ENCODE measurements at places on chromosomes 5 and 9.

- no peak for DNase-seq
Observed at GRCh38 chr5:135218486-135218755, 180.6 kb downstream of the MACROH2A1 start.

GRCh38 chr9:134991808-134992754 lies 74.4 kb upstream of the FCN1 start:
- no peak for DNase-seq

DNA sequence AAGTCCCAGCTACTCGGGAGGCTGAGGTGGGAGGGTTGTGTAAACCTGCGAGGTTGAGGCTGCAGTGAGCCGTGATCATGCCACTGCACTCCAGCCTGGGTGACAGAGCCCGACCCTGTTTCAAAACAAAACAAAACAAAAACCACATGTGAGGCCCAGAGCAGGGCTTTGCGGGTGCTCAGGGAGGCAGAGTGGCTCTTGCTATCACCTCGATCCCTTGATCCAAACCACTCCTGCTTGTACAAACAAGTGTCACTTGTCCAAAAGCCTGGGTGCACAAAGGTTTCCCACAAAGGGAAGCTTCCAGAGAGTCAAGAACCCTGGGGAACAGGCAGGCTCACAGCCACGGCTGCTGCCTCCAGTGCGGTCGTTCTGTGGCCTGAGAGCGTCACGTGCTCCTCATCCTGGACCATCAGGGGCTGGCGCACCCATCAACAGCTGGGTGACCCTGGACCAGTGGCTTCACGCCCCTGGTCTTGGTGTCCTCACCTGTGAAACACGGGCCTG lies 162.7 kb downstream of the C9orf50 start:
- no peak for DNase-seq

GRCh38 chr9:92350740-92351133 lies 25.0 kb downstream of the CENPP start:
- no peak for DNase-seq

GRCh38 chr9:24708814-24709213 lies 163.1 kb upstream of the IZUMO3 start:
- DNase-seq, result no peak

DNA sequence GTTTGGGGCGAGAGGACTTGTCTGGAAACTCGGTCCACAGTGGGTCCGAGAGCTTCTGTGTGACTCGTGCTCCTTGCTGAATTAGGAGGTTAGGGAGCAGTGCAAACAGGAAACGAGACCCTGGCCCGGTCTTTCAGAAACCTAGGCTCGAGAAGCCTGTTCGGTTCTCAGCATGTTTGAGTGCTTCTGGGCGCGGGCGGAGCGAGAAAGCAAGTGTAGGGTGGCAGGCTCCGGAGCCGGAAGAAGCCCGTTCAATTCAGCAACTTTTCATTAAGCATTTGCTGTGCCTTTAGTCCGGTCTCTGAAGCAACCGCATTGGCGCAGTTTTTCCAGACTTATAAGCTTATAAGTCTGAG lies 547 bp downstream of the CLTA start:
- DNase-seq, result peak; percentile 20

DNA sequence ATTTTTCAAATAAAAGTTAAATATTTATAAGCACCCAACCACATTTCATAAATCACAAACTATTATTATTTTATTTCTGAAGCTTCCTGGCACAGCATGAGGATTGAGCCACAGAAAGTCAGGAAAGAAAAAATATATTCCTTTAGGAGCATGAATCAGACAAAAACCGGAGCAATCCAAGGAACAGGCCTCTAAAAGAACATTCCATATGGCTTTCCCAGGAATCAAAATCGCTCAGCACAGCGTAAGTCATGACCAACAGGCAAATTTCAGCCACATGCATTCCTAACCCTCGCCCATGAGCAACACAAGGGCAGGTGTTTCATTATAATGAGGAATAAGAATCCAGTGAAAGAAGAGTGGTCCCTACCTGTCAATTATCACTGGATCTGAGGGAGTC lies 26.7 kb downstream of the EBF1 start:
- no peak for DNase-seq

- peak; percentile 18 for DNase-seq
Observed at GRCh38 chr9:78311886-78312524, 15.1 kb downstream of the PSAT1 start.

GRCh38 chr9:138014563-138014945 lies 137.0 kb downstream of the CACNA1B start:
- no peak for DNase-seq

DNA sequence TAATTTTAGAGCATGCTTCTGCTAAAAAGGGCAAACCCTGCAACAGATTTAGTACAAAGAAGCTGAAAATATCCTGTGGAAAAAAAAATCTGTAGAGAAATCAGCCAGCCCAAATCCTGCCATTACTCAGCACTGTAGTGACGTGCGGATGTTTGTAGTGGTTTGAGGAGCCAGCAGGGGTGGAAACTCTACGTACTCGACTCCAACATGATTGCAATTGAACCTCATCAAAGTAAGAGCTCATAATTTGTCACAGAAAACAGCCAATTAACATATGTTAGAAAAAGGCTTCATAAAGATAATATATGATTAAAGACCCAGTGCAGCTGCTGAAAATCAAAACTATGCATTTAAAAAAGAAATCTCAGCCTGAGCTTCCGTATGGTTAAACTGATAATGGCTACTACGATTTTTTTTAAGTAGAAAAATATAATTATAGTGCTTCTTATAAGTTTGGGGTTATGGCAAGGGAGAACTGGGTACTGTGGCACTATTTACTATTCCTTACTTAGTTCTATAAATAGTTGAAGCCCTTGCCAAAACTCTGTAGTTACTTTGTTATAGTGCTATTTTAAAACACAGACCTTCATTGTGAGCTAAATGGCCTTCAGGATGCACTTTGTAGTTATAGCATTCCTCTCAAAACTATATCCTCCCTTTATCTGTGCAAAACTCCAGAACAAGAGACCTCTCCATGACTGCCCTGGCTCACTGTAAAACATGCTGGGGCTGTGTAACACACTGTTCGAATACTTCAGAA lies 49.4 kb downstream of the MEF2C start:
- DNase-seq, result no peak

GRCh38 chr9:13896047-13896446 lies 417.9 kb downstream of the NFIB start:
- no peak for DNase-seq

DNA sequence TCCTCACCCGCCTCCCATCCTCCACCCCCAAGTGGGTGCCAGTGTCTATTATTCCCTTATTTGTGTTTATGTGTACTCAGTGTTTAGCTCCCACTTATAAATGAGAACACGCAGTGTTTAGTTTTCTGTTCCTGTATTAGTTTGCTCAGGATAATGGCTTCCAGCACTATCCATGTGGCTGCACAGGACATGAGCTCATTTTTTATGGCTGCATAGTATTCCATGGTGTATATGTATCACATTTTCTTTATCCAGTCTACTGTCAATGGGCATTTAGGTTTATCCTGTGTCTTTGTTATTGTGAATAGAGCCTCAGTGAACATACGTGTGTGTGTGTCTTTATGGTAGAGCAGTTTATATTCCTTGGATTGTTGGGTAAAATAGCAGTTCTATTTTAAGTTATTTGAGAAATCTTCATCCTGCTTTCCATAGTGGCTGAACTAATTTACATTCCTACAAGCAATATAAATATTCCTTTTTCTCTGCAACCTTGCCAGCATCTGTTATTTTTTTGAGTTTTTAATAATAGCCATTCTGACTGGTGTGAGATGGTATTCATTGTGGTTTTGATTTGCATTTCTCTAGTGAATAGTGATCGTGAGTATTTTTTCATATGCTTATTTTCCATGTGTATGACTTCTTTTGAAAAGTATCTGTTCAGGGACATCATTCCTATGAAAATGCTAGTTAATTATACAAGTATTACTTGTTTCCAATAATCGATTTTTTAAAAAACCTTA lies 164.0 kb upstream of the CCDC152 start:
- DNase-seq, result no peak

DNA sequence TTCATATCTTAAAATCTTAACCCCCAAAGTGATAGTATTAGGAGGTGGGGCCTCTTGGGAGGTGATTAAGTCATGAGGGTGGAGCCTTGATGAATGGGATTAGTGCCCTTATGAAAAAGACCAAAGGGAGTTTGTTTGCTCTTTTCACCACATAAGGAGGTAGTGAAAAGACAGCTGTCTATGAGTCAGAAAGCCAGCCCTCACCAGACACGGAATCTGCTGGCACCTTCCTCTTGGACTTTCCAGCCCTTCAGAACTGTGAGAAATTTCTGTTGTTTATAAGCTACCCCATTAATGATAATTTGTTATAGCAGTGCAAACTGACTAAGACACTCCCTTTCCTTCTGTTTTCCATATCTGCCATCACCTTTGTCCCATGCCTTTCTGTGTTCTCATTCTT lies 20.8 kb downstream of the IFNB1 start:
- no peak for DNase-seq

DNA sequence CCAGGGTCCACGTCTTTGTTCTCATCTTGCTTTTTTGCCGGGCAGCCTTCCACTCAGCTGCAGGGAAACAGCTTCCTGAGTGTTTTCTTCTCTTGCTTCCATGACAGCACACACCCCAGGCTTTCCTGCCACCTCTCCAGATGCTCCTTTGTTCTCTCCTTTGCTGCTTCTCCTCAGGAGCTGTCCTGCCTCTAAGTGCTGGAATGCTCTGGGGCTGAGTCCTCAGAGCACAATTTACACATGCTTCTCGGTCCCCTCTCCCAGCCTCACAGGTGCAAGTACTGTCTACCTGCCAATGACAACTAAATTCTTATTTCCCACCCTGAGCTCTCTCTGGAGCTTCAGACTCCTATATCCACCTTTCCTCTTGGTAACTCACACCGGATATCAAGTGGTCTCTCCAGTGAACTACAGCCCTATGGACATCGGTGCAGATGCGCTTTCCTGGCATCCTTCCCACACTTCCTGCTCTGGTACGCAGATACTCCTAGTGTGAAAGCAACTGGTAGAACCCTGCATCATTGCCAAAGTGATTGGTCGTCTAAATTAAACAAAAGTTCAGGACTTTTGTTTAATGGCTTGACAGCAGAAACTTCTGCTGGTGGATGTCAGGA lies 13.4 kb upstream of the ACSL6 start:
- DNase-seq, result peak; percentile 60

GRCh38 chr5:93371893-93372292 lies 209.1 kb downstream of the NR2F1-AS1 start:
- DNase-seq, result no peak

DNA sequence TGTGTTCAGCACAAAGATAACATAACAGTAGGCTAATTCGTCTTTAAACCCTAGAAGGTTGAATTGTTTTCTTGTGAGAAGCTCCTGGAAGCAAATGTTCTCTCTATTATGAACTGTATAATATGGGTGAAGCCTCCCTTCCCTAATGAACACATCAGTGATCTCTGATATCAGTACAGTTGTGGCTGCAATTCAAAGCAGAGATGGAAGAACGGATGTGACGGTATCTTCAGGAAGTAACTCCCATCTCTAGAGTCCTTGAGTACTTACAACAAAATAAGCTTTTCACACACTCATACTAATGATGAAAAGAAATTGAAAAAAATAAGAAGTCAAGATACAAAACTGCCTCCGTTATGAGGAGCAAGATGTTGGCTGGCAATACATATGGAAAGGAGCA lies 4.5 kb downstream of the HCN1 start:
- DNase-seq, result no peak

DNA sequence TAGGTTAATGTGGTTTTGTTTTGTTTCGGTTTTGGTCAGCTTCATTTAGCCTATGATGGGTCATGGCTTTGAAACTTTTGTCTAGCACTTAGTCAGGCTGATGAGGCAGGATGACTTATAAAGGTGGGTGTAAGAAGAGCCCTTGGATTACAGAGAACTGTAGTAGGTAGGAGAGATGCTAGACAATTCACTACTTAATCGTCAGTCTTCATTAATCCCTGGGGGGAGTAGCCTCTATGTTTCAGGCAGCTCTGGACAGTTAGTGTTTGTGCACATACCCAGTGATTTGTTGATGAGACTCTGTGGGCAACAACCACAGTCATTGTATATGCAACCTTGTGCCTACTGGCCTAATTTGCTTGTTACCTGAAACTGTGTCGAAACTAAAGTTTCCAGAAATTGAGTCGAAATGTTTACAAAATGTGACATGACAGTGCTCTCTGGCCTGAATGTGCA lies 113.3 kb downstream of the MTREX start:
- no peak for DNase-seq

DNA sequence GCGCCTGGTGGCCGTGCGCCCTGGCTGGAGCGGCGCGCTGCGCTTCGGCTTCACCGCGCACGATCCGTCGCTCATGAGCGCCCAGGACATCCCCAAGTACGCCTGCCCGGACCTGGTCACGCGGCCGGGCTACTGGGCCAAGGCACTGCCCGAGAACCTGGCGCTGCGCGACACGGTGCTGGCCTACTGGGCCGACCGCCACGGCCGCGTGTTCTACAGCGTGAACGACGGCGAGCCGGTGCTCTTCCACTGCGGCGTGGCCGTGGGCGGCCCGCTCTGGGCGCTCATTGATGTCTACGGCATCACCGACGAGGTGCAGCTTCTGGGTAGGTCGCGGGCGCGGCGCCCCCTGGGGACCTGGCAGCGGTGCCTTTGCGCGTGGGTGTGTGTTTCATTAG lies 28.9 kb downstream of the NEURL1B start:
- no peak for DNase-seq

GRCh38 chr9:74443036-74443750 lies 53.9 kb upstream of the RORB start:
- no peak for DNase-seq

DNA sequence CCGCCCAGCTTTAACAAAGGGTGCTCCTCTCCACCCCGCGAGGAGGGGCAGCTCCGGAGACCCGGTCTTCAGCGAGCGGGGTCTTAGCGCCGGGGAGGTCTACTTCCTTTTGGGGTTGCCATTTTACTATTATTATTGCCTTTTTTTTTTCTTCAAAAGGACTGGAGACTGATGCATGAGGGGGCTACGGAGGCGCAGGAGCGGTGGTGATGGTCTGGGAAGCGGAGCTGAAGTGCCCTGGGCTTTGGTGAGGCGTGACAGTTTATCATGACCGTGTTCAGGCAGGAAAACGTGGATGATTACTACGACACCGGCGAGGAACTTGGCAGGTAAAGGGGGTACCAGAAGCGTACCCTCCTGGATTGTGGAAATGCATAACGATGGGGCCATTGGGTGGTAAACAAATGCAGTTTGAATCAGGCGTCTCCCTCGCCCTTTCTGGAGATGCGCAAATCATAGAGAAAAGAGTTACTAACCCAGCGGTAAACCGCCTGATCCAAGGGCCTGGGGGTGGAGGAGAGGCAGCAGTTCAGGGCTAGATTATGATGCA lies 1.2 kb downstream of the DAPK1 start:
- DNase-seq, result no peak

GRCh38 chr5:119453040-119453373 lies 710 bp downstream of the HSD17B4 start:
- no peak for DNase-seq

- DNase-seq, result no peak
Observed at GRCh38 chr5:177994561-177995190, 1.4 kb downstream of the PROP1 start.

- DNase-seq, result no peak
Observed at GRCh38 chr5:97836816-97837215, 653.8 kb upstream of the RIOK2 start.

- no peak for DNase-seq
Observed at GRCh38 chr9:19378164-19378563, 1.9 kb downstream of the RPS6 start.

Data from T47D (cell line).